Iris pigment epithelial cell (primary cell): ENCODE measurements at places on chromosomes 3 and 15.

GRCh38 chr3:159668990-159669476 lies 319.6 kb upstream of the IL12A start:
- DNase-seq: peak; percentile 54

DNA sequence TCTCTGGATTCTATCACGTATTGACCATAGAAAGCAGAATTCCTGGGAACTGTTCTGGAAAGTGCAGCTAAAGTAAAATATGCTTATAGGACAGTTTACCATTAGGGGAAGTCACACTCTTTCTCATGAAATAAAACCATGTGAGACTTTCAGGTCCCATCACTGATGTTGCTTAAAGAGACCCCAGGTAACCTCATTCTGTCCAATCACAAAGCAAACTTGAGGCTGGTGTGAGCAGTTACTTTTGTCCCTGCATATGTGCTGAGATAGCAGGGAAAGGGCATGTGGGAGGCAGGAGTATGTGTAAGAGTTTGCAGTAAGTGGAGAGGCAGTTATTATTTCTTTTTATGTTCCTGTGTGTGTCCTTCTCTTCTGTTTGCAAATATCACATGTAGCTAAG lies 16.1 kb downstream of the GPR87 start:
- DNase-seq: no peak

GRCh38 chr3:134672571-134672970 lies 21.7 kb upstream of the KY start:
- no peak for DNase-seq

DNA sequence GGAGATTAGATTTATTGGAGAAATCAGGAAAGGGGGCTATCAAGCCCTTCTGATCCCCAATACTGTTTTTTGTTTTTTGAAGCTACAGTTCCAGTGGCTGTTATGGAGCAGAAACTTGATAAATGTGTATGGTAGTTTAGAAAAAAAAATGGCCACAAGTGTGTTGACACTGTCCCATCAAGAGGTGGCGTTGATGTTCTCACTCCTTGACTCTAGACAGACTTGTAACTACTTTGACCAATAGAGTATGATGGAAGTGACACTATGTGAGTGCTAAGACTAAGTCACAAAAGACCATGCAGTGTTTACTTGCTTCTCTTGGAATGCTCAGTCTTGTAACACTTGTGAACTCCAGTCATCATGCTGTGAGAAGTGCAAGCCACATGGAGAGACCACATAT lies 356.7 kb downstream of the PDCD6IP start:
- no peak for DNase-seq

DNA sequence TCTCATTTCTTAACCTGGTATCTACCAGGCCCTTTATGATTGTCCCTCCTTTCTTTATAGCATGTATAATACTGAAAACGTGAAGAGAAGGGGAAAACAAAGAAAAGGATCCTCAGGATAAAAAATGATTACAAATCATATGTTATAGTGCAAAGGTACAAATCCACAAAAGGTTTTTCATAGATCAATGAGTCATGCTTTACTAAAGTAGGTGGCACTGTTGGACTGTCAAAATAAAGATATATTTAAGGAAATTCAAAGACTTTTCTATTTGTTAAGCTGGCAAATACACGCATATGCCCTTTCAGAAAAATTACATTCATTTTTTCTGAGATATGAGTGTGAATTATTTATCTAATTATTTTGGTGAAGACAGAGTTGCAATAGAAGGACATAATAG lies 151.6 kb downstream of the CADM2 start:
- DNase-seq: no peak

GRCh38 chr3:155595371-155595770 lies 149.5 kb downstream of the PLCH1 start:
- DNase-seq: no peak

DNA sequence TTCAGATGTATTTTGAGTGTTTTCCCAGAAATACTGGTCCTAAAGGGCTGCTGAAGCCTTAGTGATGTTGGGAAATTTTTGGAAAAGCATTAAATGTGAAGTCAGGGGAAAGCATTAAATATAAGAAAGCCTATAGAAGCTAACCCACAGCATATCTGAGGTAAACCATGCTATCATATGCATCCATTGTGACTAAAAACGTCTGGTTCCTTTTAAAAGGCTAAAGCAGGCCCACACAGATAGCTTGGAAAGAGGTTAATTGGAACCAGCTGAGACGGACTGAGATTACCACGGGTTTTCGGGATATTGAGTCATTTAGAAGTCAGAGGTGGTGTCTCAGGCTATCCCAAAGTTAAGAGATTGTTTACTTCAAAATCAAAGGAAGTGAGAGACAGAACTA lies 78.2 kb downstream of the CYP19A1 start:
- peak; percentile 18 for DNase-seq

DNA sequence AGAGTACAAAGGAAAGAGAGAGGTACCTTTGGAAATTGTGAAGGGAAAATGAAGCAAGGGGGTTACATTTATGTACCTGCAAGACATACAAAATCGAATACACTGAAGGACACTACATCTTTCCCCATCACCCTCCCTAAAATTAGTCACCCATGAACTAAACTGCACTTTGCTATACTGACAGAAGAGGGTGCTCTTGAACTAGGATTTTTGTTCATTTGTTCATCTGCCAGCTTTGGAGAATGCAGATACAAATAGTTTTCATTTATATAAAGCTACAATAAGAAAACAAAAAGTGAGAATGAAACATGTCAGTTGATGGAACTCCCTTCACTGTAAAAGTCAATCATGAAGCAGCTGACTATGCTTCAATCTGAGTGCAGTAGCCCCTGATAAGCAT lies 55.7 kb downstream of the PCCB start:
- no peak for DNase-seq

DNA sequence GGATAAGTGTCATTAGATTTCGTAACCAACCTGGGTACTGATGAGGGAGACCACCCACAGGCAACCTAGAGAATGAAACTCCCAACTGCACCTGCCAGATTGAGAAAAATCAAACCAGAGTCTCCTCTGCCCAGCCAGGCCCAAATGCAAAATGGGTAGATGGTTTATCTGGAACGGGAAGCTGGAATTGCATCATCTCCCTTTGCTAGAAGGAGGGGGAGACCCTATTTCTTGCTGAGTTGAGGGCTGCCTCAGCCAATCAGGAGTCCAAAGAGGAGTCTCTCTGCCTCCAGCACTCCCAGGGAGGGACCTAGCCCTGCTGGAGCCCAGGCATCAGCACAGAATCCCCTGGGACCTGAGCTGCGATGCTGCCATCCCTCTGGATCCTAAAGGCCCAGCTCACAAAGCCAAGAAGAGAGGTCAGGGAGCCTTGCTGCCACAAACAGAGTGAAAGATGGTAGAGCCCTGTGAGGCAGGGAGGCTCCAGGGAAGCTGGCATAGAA lies 8.1 kb downstream of the RMDN3 start:
- peak; percentile 36 for DNase-seq

DNA sequence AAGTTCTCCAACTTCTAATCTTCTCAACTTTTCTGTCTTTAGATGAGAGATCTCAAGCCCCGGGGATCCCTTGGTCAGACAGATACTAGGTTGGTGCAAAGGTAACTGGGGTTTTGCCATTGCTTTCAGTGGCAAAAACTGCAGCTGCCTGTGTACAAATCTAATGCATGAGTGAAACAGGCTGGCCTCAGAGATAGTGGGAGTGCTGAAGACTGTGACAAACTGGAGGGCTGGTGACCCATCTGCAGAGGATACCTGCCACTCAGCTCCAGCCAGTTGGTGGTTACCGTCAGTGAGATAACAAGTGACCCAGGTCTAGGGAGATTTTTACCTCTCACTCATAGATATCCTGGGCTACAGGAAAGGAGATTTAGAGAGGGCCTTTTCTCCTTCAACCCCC lies 85.7 kb downstream of the RYR3 start:
- no peak for DNase-seq

GRCh38 chr3:171755015-171755589 lies 55.2 kb downstream of the PLD1 start:
- DNase-seq: no peak

- DNase-seq: peak; percentile 98
These were observed 33.3 kb downstream of the TM4SF18 start for GRCh38 chr3:149299938-149300801.

GRCh38 chr15:75200765-75201615 lies 692 bp upstream of the C15orf39 start:
- peak; percentile 47 for DNase-seq

- DNase-seq: no peak
These were observed 60.5 kb downstream of the SLMAP start for GRCh38 chr3:57816471-57817095.

GRCh38 chr3:117611211-117611610 lies 901.6 kb downstream of the TUSC7 start:
- DNase-seq: no peak

GRCh38 chr15:99453637-99454030 lies 112.2 kb upstream of the MEF2A start:
- DNase-seq: no peak

- no peak for DNase-seq
These were observed 4.8 kb downstream of the GASK1A start for GRCh38 chr3:42983927-42984326.

GRCh38 chr3:16512435-16513140 lies 911 bp downstream of the RFTN1 start:
- DNase-seq: peak; percentile 49

DNA sequence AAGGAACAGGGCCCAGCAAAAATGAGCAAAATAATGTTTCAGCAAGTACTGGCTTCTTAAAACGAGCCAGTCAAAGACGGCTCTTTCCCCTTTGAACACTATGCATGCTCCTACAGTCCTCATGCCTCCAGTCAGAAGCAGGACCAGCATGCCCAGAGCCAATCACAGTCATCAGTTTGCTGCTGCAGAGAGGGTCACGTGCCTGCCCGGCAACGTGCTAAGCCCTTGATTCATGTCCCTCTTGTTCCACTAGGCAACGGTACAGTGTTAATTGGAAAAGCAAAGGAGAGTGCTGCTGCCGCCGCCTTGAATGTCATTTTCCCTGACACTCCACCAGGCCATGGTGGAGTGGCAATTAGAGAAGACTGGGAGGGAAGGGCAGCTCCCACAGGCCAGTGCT lies 500.1 kb downstream of the OCA2 start:
- DNase-seq: no peak

GRCh38 chr15:33150431-33150941 lies 44.0 kb downstream of the FMN1 start:
- no peak for DNase-seq

DNA sequence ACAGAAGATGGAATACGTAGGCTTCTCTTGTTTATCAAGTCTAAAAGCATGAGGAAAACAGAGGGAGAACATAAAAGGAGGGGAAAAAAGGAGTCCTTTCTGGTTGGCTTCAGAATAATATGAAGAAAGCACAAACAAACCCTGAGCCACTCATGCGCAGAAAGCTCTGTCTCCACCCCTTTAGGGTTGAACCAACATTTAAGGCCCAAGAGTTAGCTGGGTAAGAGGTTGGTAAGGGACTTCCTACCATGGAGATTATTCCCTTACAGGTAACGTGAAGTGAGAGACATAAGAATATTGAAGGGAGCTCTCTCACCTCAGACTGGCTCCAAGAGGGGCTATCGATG lies 145.3 kb downstream of the RORA start:
- DNase-seq: no peak

DNA sequence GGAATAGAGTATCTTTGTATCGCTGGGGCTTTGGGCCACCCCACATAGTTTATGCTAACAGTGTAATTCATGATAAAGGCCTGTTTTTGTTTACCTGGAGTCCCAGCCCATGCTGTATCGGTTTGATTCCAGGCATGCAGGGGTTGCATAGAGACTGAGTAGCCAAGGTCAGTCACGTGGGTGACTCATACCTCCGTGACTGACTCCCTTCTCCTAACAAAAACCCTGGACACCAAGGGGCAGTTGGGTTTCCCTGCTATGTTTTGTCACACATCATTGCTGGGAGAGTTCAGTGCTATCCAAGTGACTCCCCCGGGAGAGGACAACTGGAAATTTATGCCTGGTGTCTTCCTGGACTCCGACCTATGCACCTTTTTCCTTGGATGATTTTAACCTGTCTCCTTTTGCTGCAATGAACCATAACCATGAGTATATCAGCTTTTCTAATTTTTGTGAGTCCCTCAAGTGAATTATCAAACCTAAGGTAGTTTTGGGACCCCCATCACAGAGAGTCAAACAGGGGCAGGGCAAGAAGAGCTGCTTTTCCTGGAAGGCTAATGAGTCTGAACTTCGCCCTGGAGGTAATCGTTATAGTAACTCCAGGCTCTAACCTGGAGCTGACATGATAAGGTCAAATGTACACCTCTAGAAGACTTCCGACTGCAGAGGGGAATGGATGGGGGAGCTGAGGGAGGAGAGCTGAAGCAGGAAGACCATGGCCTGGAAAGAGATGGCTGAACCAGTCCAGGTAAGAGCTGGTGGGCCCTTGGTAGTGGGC lies 57.0 kb downstream of the SRGAP3 start:
- DNase-seq: no peak

GRCh38 chr3:134369231-134369741 lies 5.0 kb downstream of the AMOTL2 start:
- peak; percentile 91 for DNase-seq

DNA sequence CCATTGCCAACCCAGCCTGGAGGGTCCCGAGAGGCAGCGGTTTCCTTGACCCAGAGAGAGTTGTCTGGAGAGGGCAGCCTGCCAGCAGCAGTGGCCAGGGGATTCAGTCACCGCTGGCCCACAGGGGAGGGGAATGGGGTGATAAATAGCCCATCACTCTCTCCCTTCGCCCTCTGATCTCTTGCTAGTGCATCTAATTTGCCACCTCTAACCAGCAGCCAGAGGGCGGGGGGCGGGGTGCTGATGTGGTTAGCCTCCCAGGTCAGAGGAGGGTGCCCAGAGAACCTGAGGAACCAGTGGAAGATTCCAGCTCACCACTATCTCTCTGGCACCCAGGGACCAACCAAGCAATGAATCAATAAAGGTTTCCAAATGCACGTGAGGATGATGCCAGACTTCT lies 35.1 kb upstream of the SLC6A11 start:
- no peak for DNase-seq

GRCh38 chr15:28182216-28182615 lies 83.1 kb upstream of the OCA2 start:
- no peak for DNase-seq

GRCh38 chr3:186609247-186609868 lies 3.5 kb upstream of the AHSG start:
- peak; percentile 21 for DNase-seq
